ENCODE measurements at places on chromosomes 2 and 18.

- H3K27ac ChIP-seq: no peak overlapping the region
- peaks cover 12% of the 10 kb centered on the region for H3K36me3 ChIP-seq
- no peak overlapping the region for H3K4me3 ChIP-seq
- no peaks in the 10 kb centered on the region for H3K4me1 ChIP-seq
- DNase-seq: no peak
Observed at GRCh38 chr2:203279288-203279687, 40.5 kb downstream of the CYP20A1 start.

GRCh38 chr2:8355102-8355859 is 326.6 kb upstream of the ID2 start:
- DNase-seq: no peak
- no peak overlapping the region for H3K4me3 ChIP-seq
- no peak overlapping the region for H3K27ac ChIP-seq
- no peaks in the 10 kb centered on the region for H3K4me1 ChIP-seq
- no peaks in the 10 kb centered on the region for H3K27me3 ChIP-seq
- no peaks in the 10 kb centered on the region for H3K36me3 ChIP-seq

DNA sequence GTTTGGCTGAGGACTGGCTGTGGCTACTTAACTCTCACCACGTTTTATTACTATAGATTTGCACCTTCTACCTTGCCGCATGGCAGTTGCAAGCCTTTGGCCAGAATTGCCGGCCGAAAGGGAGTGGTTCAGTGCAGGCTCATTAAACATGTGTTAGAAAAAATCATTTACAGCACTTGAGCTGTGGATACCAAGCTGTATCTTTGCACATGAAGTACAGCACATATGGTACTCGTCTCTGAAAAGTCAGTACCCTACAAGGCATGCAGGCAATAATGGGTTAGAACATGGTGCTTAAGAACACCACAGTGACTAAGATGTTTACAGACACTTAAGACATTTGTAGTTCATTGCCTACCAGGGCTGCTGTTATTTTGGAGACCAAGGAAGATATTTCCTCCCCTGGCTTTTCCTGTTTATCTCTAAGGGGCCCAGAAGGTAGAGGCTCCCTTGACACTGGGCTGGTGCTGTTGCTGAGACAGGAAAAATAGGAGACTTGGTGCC is 103.1 kb downstream of the ZNF532 start:
- H3K4me3 ChIP-seq: no peak overlapping the region
- no peak for DNase-seq
- no peaks in the 10 kb centered on the region for H3K36me3 ChIP-seq
- peaks cover 9% of the 10 kb centered on the region for H3K27me3 ChIP-seq

DNA sequence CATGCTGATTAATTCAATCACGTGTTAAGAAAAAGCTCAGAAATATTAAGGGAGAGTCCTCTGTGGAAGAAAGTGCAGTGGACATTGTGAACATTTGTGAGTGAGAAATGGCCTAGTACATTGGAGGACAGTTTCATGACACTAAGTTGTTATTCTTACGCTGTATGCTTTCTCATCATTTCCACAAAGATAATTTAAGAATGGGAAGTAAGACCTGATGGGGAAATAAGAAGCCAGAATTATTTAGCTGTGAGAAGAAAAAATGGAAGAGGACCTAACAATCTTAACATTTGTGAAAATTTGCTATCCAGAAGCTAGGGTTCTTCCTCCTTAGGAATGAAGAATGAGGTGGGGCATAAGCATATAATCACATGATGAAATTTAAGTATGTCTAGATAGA is 15.2 kb upstream of the RAPH1 start:
- H3K4me3 ChIP-seq: no peak overlapping the region
- DNase-seq: no peak
- H3K4me1 ChIP-seq: peaks cover 3% of the 10 kb centered on the region
- H3K27ac ChIP-seq: no peak overlapping the region
- no peaks in the 10 kb centered on the region for H3K36me3 ChIP-seq
- no peaks in the 10 kb centered on the region for H3K27me3 ChIP-seq

- no peak overlapping the region for H3K4me3 ChIP-seq
- no peaks in the 10 kb centered on the region for H3K36me3 ChIP-seq
- H3K4me1 ChIP-seq: no peaks in the 10 kb centered on the region
- H3K27me3 ChIP-seq: peaks cover 49% of the 10 kb centered on the region
Observed at GRCh38 chr18:58838946-58839345, 25.7 kb upstream of the ZNF532 start.

DNA sequence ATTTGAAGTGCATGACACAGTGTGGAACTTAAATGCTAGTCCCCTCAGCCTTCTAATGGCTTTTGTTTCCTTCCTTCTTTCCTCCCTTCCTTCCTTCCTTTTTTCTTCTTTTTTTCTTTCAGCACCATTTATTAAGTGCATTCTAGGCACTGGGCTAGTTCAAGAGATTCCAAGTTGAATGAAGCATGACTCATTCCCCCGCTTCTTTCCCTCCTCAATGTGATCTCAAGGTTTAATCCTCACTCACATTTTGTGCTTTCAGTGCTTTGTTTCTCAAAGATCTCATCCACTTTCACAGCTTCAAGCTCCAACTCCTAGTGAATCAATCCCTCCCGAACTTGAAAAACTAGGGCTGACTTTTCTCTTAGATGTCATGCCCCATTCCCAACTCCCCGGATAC is 90.1 kb downstream of the LBH start:
- H3K36me3 ChIP-seq: peaks cover 2% of the 10 kb centered on the region
- H3K27me3 ChIP-seq: no peaks in the 10 kb centered on the region
- H3K4me1 ChIP-seq: peaks cover 41% of the 10 kb centered on the region
- no peak overlapping the region for H3K4me3 ChIP-seq
- no peak overlapping the region for H3K27ac ChIP-seq

GRCh38 chr2:109613081-109613921 is 465 bp downstream of the SEPTIN10 start:
- H3K4me1 ChIP-seq: peaks cover 11% of the 10 kb centered on the region
- peak overlapping the region; percentile 78 for H3K4me3 ChIP-seq
- H3K27me3 ChIP-seq: peaks cover 80% of the 10 kb centered on the region

DNA sequence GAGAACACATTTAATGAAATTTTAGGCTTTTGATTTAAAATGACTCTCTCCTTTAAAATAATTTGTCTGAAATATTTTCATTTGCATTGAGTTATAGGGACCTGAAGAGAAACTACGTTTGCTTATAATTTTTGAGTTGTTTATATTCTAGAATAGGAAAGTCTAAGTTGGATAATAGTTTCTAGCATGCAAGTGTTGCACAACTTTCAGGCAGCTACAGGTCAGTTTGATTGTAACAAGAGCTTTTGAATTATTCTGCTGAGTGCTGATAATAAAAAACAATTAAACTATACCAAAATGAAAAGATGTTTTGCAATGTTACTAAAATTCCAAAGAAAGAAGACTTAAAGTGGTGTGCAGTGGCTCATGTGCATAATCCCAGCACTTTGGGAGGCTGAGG is 71.0 kb downstream of the PDE1A start:
- no peak overlapping the region for H3K4me3 ChIP-seq
- no peak for DNase-seq
- no peak overlapping the region for H3K27ac ChIP-seq

DNA sequence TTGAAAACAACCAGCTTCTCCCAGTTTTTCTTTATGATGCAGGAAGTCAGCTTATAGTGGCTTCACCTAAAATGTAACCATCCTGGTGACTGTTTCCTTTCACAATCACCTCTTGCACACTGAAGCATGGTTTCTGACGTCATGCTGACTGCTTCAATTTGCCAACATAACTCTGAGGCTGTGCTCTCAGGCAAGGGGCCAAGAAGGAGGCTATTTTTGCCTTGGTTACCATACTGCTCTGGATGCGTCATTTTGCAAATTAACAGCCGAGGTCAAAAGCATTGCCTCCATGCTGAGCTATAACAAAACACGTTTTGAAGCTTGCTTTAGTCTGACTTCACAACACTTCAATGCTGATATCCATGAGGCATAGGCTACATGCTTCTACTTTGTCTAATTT is 397.8 kb downstream of the METTL4 start:
- no peaks in the 10 kb centered on the region for H3K36me3 ChIP-seq
- DNase-seq: no peak
- no peak overlapping the region for H3K4me3 ChIP-seq
- H3K27me3 ChIP-seq: no peaks in the 10 kb centered on the region
